Activated gamma-delta T cell (primary cell): ENCODE measurements at places on chromosomes 16 and 17.

DNA sequence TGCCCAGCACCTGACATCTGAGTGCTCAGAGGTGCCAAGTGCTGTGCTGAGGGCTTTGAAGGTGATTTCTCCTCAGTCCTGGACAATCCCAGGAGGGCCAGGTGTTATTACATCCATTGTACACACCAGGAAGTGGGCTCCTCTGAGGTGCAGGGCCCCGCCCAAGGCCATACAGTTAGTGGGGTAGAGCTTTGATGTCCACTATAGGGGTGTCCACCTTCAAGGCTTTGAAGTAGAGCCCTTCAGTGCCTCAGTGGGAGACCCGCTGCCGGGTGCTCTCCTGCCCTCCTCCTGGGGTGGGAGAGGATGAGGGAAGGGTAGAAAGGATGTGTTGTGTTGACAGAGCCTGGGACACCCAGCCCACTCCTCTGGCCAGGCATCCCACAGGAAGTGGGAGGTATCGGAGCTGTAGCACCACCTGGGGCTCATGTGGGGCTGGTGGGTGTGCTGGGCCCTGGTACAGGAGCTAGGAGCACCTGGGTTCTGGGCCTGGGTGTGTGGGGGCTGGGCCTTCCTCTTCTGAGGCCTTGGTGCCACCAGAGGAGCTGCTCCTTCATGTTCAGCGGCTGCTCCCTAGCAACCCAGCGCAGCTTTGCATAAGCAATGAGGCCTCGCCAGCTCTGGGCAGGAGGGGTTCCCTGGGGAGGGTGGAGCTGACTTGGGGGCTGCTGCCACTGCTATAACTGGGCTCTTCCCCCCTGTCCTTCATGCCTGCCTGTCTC is 7.4 kb downstream of the LASP1 start:
- DNase-seq = no peak

DNA sequence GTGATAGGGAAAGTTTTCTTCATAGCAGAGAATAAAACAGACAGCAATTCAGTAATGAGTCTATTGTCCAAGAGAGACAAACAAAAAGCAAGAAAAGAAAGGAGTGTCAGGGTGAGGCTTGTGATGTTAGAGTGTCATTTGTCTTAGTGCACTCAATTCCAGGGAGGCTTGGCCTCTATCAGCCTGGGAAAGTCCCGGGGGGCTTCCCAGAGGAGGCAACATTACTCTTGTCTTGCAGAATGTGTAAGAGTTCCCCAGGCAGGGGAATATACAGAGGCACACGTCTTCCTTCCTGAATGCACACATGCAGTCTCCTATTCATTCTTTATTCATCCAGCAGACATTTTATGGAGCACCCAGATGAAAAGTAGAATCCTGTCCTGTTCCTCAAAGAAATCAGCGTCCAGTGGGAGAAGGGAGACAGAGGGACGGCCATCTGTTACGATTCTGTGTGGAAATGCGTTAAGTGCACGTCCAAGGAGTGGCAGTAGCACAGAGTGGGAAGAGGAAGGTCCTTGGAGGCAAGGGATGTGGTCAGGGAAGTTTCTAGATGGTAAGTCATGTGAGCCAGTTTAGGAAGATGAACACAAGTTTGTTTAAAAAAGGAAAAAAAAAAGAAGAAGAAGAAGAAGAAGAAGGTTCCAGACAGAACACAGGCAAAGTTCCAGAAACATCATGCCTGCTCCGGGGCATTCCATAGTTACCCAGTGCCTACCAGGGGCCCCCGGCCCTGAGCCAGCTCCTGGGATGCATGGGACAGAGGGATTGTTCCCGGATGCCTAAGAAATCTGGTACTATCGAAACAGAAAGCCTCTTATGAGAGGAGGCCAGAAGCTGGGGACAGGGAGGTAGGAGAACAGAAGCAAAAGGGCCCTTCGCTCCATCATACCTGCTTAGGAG is 21.1 kb downstream of the CACNG4 start:
- DNase-seq = no peak

- DNase-seq = no peak
Observed at GRCh38 chr16:49757559-49758069, 98.3 kb downstream of the ZNF423 start.

DNA sequence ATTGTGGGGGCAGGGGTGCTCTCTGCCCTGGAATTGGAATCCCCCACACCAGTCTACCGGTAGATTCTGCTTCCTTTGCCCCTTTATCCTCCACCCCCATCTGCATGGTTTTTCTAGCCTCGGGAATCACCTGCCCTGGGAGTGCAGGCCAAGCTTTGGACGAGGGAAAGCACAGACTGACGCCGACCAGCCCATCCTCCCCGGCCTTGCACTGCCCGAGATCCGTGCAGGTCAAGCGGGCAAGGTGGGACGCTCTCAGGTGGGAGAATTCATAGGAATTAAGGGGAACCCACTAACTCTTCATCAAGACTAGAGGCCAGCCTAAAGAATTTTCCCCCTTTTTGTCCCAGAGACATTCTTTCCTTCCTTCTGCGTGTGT is 9.9 kb upstream of the HOXB13 start:
- no peak for DNase-seq

DNA sequence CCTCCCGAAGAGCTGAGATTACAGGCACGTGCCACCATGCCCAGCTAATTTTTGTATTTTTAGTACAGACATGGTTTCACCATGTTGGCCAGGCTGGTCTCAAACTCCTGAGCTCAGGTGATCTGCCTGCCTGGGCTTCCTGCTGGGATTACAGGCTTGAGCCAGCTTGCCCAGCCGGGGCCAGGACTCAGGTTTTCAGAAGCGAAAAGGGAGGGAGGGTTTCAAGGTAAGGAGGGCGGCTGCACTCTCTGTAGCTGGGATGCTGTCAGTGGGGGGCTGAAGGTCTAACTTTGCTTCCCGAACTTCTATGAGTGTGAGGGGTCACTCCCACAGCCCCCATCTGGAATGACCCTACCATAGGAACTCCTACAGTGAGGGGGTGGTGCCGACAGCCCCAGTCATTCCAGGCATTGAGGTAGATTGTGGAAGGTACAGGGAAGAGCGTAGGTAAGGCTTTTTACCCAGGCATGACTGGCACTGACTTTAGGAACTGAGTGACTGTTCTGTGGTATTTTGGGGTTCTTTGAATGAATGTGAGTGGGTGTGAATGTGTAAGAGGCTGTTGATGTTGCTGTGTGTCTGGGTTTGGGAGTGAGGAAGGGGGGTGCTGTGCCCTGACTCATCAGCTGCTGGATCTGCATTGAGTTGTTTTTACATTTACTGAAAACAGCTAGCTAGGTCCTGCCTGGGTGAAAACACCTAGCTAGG is 3.8 kb upstream of the C1QL1 start:
- no peak for DNase-seq

- DNase-seq = no peak
Observed at GRCh38 chr17:66711881-66712321, 123.0 kb upstream of the CACNG5 start.

- no peak for DNase-seq
Observed at GRCh38 chr16:17364319-17365210, 106.2 kb downstream of the XYLT1 start.
